A549 treated with Mapracorat at 1 μM for 4 hours (cell line): ENCODE measurements at places on chromosomes 11 and 22. TPM values are rescaled to one million over a fixed set of nuclear protein-coding genes. Genes with fewer than 3 reads are reported as not detected.

The AIFM3 gene
- total RNA-seq: 1.7 to 4.4 TPM (median 3.0 TPM) in 5 replicates

The ASRGL1 gene
- total RNA-seq: 9.6 to 14.3 TPM (median 13.2 TPM) in 5 replicates

The LRRN4CL gene
- 0.06 to 0.24 TPM (median 0.09 TPM) in 4 of 5 replicates, not detected in the other for total RNA-seq

The CXCR5 gene
- total RNA-seq: 0.07 to 0.16 TPM (median 0.10 TPM) in 5 replicates

The OR8D1 gene
- total RNA-seq: not detected in 5 replicates

The PELI3 gene
- total RNA-seq: 3.6 to 5.6 TPM (median 5.1 TPM) in 5 replicates

The BTG4 gene
- 0.21 to 0.26 TPM in 2 of 5 replicates, not detected in the others for total RNA-seq

The LRRC32 gene
- 0.17 to 0.47 TPM (median 0.24 TPM) in 5 replicates for total RNA-seq

The SLC25A22 gene
- total RNA-seq: 21.8 to 38.2 TPM (median 32.3 TPM) in 5 replicates

The OR56A1 gene
- not detected in 5 replicates for total RNA-seq

The ASCL2 gene
- 0.09 TPM in 1 of 5 replicates, not detected in the others for total RNA-seq

The TRPM5 gene
- total RNA-seq: not detected in 5 replicates

The KCNA4 gene
- not detected in 5 replicates for total RNA-seq

The UCP2 gene
- 79.3 to 96.8 TPM (median 84.6 TPM) in 5 replicates for total RNA-seq

The TNNI2 gene
- 0.23 TPM in 1 of 5 replicates, not detected in the others for total RNA-seq

The ARRB1 gene
- total RNA-seq: 7.9 to 12.6 TPM (median 11.5 TPM) in 5 replicates

The ZC3H12C gene
- 6.6 to 10.5 TPM (median 9.2 TPM) in 5 replicates for total RNA-seq

The INS gene
- total RNA-seq: not detected in 5 replicates

The RBX1 gene
- 49.3 to 58.0 TPM (median 54.6 TPM) in 5 replicates for total RNA-seq

The OR52A1 gene
- total RNA-seq: not detected in 5 replicates

The CARD16 gene
- total RNA-seq: not detected in 5 replicates

The POU2AF3 gene
- total RNA-seq: 0.96 to 1.7 TPM (median 1.2 TPM) in 5 replicates

The OR4A16 gene
- not detected in 5 replicates for total RNA-seq

The NPAS4 gene
- total RNA-seq: not detected in 5 replicates

The APOA5 gene
- total RNA-seq: not detected in 5 replicates

The PANX3 gene
- not detected in 5 replicates for total RNA-seq

The EXPH5 gene
- total RNA-seq: 0.01 to 0.05 TPM (median 0.03 TPM) in 5 replicates

The OR2AG2 gene
- total RNA-seq: 0.03 TPM in 1 of 5 replicates, not detected in the others

The ACR gene
- total RNA-seq: not detected in 5 replicates

The CTNND1 gene
- total RNA-seq: 53.6 to 65.9 TPM (median 63.4 TPM) in 5 replicates

The IL18 gene
- 92.0 to 106 TPM (median 103 TPM) in 5 replicates for total RNA-seq
